ENCODE measurements at places on chromosomes 3 and 15.
A peak's percentile ranks its signal among the peaks of the same experiment; 100 is the strongest.

GRCh38 chr3:35746492-35746891 lies 107.2 kb downstream of the ARPP21 start:
- no peak for DNase-seq

DNA sequence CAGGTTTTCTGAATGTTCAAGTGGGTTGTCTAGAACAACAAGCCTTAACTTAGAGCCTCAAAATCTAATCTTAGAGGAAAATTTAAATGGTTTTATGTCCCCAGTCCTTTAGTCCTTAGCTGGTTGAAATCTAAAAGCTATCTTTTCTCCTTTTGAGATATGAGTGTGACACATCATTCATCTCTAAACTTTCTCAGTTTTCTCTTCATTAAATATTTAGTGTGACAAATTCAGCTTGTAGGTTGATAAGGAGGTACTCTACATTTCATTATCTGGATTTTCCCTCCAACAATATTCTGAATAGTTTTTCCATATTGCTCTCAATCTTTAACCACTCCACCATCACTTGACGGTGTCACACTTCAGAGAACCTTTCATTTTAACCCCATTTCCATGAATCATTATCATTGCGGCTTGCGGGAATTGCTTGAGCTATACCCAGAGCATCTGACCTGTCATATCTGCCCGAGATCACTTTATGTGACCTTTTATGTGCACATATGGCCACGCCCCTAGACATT lies 16.1 kb upstream of the ATP8B4 start:
- no peak for DNase-seq

DNA sequence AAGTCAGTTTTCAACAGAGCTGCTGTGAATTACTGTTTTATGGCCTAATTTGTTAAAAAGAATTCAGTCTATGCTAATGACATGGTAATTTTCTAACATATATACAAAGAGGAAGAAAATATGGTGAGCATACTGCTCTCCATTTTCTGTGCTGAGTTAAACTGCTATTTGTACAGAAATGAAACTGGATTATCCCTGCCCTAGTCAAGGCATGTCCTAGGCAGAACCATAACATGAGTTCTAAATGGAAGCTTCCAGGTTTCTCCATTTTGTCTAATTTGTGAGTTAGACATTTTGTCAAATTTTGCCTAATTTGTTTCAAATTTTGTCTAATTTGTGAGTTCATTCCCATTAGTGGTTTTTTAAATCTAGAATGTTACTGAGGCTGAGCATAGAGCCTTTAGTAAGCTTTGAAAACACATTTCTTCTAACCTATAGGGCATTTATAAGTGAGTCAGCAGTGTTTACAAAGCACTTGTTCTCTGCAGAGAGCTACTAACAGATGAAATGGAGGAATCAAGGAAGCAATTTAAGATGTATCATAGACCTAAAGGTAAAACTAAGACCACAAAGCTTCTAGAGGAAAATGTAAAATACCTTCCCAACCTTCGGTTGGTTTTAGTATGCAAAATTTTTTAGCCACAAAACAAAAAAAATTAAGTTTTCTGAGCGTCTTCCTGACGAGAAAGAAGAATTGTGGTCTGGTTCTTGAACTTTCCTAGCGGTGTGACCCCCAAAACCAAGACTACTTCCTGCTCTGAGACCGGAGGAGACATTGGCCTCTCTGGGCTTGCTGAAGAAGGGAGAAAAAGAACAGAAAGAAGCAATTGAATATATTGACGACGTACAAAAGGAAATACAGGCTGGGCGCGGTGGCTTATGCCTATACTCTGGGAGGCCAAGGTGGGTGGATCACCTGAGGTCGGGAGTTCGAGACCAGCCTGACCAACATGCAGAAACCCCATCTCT lies 9.8 kb downstream of the P2RY14 start:
- DNase-seq = no peak

DNA sequence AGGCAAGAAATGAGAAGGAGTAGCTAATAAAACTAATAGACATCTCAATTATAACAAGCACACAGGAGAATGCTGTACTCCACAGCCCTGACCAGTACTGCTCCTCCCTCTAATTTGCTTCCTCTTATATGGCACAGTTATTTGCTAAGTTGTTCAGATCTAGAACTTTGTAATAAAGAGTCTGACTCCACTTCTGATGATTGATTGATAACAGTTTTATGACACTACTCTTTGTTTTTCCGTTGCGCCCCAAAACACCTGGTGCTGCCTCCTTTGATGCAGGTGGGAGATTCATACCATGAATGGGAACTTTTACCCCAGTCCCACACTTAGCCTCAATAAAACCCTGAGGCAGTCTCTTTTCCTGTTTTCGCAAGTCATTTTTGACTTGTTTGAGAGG lies 777.7 kb downstream of the GBE1 start:
- DNase-seq = no peak

GRCh38 chr15:26673445-26673844 lies 99.4 kb downstream of the GABRB3 start:
- no peak for DNase-seq

GRCh38 chr15:42732095-42732827 lies 4.7 kb downstream of the CDAN1 start:
- DNase-seq = no peak

GRCh38 chr3:37218206-37218605 lies 43.8 kb upstream of the LRRFIP2 start:
- DNase-seq = no peak

- DNase-seq = no peak
These were observed 81.4 kb upstream of the PTX3 start for GRCh38 chr3:157355276-157355675.

DNA sequence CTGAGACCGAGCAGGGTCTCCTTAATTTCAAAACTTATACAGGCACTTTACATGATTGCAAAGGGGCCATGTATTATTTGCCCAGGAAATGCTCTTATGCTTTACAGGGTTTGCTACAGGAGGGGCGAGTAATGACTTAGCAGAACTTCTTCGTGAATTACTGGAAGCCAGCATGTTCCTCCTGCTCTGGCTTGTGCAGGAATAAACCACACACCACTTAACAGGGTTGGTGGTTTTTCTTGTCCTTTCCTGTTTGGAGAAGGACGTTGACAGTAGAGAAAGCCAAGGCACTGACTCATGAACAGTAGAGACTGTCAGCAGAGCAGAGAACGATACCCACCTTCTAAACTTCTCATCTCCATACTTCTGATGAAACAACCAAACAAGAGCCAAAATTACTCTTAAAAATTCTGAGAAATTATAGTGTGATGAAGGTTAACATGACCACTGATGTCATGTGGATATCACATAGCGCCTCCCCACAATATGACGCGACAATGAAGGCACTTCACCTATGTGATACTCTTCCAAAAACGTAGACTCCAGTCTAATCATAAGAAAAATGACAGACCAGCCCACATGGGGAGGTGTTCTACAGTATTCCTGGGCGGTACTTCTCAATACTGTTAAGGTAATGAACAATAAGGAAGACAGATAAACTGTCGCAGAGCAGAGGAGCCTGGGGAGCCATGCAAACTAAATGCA lies 24.7 kb upstream of the MCTP2 start:
- DNase-seq = no peak

GRCh38 chr3:43709022-43709421 lies 18.3 kb downstream of the ABHD5 start:
- DNase-seq = no peak

DNA sequence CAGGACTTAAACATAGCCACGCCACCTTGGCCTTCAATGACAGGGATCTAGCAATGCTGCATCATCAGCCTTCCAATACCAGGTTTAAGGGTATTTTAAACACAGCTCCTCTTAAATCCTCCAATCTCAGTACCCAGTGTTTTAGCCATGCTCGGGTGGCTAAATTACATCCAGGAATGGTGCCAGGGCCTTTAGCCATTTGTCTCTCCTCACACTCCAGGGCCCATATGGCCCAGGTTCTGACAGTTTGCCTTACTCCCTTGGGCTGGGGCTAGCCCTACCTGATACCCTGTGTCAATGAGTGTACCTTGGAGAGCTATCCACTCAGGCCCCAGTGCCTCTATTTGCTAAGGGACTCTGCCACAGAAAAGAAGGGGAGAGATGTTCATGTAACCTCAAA lies 29.4 kb downstream of the ZNF589 start:
- DNase-seq = no peak

DNA sequence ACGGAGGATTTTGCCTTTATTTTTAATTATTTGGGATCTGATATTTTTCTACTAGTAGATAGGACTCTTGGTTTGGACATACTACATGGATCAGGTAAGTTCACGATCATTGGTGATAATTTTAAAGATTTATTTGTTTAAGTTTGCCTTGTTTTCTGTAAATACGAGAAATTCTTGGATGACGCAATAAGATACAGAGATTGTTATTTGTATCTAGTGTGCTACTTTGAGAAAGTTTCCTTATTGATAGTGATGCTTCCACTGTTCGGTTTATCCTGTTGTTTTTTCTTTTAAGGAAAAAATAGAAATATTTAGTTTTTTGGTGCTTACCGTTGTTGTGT lies 577 bp downstream of the CHD2 start:
- no peak for DNase-seq

- no peak for DNase-seq
These were observed 21.7 kb downstream of the RBMS3 start for GRCh38 chr3:29302619-29303018.

- no peak for DNase-seq
These were observed 110.8 kb downstream of the DUT start for GRCh38 chr15:48442011-48442410.

- no peak for DNase-seq
These were observed 30.3 kb downstream of the SYNM start for GRCh38 chr15:99135194-99135593.

GRCh38 chr3:63961891-63962290 lies 49.7 kb upstream of the SCAANT1 start:
- DNase-seq = no peak

- DNase-seq = no peak
These were observed 32.6 kb downstream of the GALNT15 start for GRCh38 chr3:16207031-16207430.

DNA sequence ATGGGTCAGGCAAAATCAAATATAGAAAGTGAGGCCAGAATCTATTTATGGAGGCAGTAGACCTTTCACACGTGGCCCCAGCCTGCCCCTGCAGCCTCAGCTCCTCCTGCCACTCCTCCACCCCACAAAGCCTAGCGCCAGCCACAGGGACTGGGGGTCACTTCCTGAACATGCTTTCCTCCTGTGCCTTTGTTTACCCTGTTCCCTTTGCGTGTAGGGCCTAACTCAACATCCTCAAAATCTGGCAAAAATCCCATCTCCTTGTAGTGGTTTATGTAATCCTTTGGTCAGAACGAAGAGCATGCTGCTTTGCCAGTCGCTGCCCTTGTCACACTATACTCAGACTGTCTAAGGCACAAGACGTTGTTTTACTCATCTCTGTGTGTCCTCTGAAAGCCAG lies 39.6 kb downstream of the KBTBD12 start:
- DNase-seq = no peak

DNA sequence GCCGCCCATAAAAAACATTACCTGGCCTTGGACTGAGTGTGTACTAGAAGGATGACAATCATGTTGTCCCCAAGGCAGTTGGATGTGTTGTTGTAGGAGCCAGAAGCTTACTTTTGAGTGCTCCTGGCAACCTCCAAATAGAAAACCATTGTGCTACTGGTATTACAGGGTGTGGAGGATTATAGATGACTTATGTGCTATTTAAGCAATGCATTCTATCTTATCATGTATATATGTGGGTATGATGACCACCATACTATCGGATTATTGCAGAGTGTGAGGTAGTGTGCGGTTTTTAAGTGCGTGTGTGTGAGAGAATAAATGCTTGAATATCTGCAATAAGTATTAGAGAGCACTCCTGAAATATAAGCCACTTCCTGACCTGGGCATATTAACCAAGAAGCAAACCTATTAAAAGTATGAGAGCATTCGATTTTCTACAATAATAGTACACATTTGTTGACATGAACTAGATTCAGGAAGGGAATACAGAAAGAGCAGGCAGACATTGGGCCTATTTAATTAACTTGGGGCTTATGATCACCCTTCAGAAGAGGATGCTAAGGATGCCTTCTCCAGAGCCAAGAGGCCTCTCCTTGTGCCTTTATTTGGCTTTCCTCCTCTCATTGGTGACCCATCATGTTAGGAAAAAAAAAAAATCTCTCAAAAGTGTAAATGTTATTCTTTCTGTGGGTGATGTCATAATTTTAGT lies 11.7 kb upstream of the MBNL1 start:
- no peak for DNase-seq

GRCh38 chr15:70976851-70977250 lies 84.2 kb downstream of the LRRC49 start:
- DNase-seq = no peak

DNA sequence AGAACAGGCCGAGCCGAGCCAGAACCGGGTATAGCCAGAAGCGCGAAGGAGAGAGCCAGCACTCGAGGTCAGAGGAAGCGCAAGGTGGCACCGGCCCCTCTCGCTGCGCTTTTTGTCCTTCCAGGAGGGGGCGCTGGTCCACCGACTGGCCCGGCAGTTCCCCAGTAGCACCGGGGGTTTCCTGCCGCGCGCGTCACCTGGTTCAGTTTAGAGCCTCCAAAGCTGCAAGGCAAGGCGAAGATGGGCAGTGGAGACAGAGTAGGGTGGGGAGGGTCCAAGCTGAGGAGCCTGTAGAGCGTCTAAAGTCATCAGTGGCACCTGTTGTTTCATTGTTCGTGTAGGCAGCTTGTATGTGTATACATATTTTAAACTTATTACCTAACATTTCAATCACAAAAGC lies 7.6 kb upstream of the NR2E3 start:
- peak; percentile 76 for DNase-seq

GRCh38 chr3:60909526-60909925 lies 341.7 kb downstream of the FHIT start:
- DNase-seq = no peak

GRCh38 chr15:83733691-83734090 lies 79.8 kb downstream of the ADAMTSL3 start:
- DNase-seq = no peak

DNA sequence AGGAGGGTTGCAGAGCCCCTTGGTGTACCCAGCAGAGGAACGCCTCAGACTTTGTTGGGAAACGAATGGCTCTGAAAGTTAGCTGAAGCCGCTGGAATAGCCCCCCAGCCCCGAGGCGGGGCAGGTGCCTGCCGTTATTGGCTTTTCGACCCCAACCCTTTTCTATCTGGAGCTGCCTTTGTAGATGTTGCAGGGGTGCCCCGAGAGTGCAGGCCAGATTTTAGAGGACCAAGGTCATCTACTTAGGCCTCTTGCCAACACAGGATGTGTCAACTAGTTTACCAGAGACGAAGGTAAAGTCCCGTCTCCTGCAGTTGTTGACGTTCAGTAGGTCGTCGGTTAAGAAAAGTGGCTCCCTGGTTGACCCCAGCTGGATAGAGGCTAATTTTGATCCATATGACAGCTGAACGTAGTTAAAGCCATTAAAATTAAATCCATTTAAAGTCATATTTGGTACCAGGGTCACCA lies 579 bp upstream of the UBE3A start:
- DNase-seq = no peak

Measured in HuH-7.5 (cell line).